AG08396 (cell line): ENCODE measurements at places on chromosomes 16 and 17.

DNA sequence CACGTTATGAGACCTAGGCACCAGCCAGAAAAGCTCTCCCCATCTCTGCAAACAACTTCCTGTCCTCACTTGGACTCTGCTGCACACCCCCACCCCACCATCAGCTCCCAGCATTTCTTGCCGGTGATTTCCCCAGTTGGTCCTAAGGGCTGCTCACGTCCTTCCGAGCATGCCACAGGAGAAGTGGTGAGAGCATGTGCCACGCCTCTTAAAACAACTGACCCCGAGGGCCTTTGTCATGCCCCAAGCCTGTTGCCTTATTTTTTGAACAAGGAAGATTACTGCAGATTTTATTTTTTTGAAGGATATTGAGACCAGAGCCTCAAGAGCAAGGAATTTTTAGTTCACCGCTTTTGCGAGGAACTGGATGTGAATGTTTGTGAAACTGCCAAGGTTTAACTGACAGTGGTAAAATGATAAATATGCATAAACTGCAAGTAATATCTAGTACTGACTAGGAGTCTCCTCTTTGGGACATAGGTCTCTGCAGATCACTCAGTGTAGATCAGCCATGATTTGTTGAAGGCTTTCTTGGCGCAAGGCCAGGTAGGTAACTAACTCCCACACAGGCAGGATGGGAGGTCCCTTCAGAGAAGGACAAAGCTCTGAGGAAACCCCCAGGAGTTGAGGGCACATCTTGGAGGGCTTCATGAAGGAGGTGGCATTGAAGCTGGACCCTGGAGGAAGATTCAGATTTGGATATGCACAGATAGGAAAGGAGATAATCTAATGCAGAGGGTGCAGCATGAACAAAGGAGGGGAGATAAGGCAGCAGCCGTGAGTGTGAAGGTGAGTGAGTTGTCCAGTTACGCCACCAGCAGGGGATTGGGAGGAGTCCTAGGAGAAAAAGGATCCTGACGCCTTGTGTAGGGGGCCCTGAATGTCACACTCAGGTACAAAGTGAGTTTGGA, 44.7 kb downstream of the TMEM132E start:
- DNase-seq, result no peak

DNA sequence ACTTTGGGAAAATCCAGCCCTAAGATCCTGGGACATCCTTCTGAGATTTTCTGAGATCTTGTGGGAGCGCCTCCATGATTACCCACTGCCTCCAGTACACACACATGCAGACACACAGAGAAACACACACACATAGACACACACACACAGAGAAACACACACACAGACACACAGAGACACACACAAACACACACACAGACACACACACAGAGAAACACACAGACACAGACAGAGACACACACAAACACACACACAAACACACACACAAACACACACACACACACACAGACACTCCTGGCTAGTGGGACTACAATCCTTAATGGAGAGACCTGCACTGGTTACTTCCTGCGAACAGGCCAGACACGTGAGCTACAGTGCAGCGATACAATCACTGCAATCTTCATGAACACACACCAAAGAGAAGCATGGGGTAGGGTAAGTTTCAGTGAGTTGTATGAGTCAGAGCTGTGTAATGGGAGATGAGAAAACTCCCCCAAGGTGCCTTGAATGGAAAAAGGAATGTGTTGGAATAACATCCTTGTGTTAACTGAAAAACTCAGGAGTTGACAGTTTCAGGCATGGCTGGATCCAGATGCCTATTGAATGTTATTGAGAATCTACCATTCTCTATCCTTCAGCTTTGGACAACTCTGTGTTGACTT, 79.5 kb downstream of the SLC6A2 start:
- DNase-seq, result no peak

DNA sequence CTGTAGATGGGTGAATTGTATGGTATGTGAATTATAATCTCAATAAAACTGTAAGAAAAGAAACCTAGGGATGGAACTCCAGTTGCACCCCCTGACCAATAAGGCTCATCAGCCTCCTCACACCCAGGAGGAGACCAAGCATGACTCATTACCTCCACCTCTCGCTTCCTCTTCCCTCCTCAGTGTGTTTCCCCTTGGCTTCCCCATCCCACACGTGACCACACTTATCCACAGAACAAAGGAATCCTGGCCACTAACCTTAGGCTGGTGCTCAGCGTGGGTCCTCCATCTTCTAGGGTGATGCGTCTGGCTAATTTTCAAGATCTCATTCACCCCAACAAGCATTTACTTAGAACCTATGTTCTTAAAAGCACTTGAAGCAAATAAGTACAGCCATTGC, 36.2 kb upstream of the MAP3K14 start:
- DNase-seq, result no peak

GRCh38 chr16:69351309-69352027, at the start of gene TMED6:
Gene TMED6, minus strand, starts transcription at chr16:69351786. Its CDS starts 33 bp downstream, at chr16:69351753.
- no peak for DNase-seq

DNA sequence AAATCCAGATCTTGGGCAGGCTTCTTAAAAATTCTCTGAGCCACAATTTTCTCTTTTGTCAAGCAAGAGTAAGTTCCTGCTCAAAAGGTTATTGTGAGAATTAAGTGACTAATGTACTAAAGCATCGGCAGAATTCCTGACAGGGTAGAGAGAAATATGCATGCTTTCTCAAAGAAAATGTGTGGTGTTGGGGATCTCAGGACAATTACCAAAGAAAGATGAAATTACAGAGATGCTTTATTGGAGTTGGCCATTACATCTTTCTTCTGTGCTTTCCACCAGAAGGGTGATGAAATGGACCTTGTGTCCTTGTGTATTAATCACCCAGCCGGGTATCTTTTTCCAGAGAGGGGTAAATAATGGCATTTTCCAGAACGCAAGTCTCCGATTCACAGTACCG, 1.7 kb upstream of the USP43 start:
- no peak for DNase-seq

DNA sequence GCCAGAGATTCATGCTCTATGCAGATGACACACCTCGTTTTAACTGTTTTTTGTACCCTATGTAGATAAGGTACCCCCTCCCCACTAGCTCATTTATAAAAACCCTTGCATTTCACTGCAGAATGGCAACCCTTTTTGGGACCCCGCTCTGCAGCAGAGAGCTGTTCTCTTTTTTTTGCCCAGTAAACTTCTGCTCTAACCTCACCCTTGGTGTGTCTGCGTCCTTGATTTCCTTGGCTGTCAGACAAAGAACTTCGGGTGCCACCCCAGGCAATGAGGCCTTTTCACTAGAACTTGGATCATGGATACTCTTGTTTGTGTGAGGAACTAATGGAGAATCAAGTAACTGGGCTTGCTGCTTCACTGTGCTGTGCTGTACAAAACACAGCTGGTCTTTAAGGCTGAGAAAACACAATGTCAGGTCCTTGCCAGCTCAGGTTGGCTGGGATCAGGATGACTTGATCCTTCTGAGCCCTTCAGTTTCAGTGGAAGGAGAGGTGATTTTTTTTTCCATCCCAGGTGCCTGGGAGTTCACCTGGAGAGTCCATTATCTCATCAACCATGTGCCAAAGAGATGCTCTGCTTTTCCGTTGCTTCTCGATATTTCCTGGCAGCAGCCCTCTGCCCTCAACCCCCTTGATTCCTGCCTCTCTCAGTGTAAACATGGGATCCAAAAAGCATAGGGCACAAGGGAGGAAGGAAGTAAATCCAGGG, 133.2 kb upstream of the FAM20A start:
- DNase-seq, result no peak

DNA sequence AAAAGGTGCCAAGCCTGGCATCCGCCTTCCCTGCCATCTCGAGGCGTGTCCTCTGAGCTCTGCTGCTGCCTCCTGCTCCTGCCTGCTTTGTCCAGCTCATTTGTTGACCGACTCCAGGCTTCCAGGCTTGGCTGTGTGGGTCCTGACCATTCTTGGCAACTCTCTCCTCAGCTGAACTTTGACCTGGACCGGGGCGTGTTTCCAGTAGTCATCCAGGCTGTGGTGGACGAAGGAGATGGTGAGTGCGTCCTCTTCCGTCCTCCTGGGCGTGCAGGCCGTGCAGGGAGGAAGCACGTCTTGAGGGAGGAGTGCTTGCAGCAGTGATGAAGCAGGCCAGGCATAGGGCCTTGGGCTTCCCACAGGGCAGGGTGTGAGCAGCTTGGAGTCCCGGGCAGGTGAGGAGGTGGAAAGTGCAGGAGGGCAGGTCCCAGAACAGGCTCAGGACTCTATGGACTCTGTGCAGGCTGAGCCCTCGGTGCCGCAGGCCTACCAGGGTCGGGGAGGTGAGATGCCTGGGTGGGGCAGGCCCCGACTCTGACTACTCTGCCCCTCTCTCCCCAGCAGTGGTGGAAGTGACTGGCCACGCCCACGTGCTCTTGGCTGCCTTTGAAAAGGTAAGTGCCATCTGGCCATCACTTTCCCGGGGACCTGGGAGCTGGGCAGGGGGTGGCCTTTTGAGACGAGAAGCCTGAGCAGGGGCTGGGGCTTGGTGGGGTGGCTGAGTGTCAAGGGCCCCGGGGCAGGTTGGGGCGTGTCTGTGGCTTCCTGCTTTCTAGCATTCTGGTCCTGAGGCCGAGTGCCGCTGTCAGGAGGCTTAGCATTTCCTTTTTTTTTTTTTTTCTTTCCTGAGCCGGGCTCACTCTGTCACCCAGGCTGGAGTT, 28.6 kb upstream of the NUDT16L1 start:
- DNase-seq, result no peak

- DNase-seq, result no peak
Observed at GRCh38 chr17:47980541-47980940, 9.6 kb downstream of the CDK5RAP3 start.

DNA sequence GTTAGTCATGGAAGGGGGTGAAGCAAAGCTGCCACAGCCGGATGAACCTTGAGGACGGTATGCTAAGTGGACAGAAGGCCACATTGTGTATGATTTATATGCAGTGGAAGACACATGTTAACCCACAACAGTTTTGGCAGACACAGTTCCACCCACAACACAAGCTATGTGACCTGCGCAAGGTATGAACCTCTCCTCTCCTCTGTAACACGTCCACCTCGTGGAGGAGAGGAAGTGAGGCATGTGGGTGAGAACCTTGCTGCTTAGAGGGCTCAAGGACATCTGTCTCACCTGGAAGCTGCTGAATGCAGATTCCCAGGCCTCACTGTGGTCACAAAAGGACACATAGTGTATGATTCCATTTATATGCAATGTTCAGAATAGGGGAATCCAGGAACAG, 136.1 kb upstream of the PLCG2 start:
- DNase-seq, result no peak

DNA sequence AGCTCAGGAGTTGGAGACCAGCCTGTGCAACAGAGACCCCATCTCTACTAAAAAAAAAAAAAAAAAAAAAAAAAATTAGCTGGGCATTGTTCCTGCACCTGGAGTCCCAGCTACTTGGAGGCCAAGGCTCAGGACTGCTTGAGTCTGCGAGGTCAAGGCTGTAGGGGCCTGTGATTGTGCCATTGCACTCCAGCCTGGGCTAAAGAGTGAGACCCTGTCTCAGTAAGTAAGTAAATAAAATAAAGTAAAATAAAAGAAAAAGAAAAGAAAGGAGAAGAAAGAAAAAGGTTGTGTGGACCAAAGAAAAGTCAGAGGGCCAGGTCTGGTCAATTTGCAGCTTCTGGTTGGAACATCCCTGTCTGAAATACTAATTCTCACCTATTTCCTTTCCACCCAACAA, 18.4 kb downstream of the MT1X start:
- DNase-seq, result no peak

DNA sequence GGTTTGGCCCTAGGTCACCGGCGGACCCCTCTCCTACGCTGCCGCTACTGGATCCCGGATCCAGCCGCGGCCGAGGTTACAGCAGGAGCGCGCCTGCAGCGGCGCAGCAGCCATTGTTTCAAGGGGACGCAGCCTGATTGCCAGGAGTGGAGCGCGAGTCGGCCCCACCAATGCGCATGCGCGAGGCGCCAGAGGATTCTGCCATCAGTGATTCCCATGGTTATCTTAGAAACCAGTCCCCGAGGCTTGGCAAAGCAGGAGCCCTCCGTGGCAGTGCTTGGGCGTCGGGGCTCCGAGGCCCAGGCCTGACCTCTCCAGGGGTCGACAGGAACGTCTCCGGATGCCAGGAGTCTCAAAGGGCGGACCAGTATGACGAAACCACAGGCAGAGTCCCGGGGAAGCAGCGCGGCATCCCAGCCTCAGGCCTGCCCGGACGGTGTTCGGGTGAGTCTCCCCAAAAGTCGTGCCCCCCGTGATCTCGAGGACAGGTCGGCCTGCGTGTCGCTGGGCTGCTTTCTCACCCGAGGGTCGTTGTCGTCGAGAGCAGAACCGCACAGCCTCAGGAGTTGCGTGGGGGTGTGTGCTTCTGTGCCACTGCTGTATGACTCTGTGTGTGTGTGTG, 608.5 kb downstream of the KCNJ18 start:
- no peak for DNase-seq

DNA sequence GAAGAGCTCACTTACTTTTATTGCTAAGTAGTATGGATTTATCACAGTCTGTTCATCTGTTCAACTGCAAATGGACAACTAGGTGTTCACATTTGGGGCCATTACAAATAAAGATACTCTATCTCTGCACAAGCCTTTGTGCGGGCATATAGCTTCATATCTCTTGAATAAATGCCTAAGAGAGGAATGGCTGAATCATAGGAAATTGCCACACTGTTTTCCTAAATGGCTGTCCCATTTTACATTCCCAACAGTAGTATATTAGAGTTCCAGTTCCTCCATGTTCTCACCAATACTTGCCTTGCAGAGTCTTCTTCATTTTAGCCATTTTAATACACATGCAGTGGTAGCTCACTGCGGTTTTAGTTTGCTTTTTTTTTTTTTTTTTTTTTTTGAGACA, 20.5 kb downstream of the NSMCE1 start:
- DNase-seq, result no peak

GRCh38 chr17:79933863-79934652, 94.8 kb upstream of the CBX4 start:
- DNase-seq, result no peak

DNA sequence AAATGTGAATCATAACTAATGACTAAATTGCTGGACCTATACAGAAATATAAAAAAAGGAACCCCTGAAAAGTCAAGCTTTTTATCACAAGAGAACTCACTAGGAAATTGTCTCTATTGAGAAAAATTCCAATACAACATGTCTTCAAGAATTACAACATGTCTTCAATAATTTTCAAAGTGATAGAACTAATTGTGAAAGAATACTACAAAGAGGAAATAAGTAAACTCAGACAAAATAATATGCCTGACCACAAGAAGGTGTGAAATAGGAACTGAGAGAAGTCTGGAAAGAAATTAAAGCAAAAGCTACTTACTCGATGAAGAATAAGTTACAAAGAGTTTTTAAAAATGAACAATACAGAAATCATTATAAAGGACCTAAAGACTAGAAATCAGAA, 29.9 kb upstream of the OR1G1 start:
- no peak for DNase-seq
